ENCODE measurements at places on chromosomes 16 and 17.

- no peak for DNase-seq
Measured at GRCh38 chr17:46929413-46929812, 6.5 kb downstream of the GOSR2 start.

- no peak for DNase-seq
Measured at GRCh38 chr16:49726155-49726554, 129.8 kb downstream of the ZNF423 start.

GRCh38 chr17:28177351-28177750, 134.9 kb downstream of the NLK start:
- no peak for DNase-seq

DNA sequence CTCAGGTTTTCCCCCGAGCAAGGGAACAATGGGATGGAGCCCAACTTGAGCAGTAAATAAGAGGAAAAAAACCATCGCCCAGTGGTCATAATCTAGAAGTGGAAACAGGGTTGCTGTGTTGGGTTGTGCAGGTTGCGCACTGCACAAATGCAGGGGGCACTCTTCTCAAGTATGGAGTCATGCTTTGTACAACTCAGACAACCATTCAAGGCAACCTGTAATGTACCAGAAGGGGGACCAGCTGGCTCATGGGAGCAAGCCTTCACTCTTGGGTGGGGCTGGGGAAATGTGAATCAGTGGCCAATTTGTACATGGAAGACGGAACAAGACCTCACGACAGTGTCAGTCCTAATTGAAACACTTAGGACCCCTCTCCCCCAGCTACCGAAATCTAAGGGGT, 23.9 kb upstream of the LITAF start:
- DNase-seq, result no peak

GRCh38 chr16:57916735-57917438, 54.0 kb downstream of the CNGB1 start:
- no peak for DNase-seq

DNA sequence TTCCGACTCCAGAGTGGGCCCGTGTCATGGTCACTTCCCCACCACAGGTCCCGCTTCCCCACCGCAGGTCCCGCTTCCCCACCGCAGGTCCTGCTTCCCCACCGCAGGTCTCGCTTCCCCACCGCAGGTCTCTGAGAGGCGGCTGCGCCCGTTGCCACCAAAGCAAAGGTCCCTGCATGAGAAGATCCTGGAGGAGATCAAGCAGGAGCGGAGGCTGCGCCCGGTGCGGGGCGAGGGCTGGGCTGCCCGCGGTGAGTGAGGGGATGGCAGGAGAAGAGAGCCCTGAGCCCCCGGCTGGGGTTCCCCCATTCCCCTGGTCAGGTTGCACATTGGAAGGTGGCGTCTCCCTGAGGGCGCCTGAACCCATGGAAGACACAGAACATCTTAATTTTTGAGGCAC, 17.4 kb upstream of the TCF25 start:
- DNase-seq, result no peak

- no peak for DNase-seq
Measured at GRCh38 chr17:65823713-65824112, 262.3 kb upstream of the AXIN2 start.

DNA sequence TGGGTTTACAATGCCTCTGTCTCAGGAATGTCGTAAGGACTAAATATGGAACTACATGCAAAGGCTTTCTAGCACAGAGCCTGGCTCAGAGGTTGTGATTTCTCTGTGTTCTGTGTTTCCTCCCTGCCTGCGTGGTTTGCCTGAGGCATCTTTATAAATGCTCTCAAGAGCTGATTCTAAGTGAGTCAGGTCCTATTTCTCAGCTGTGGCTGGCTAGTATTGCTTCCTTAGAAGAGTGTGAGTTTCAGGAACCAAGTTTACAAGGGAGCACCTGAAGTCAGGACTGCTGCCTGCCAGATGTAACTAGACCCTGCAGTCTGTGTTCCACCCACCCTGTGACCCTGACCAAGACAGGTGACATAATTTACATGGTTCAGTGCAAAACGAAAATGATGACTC, 8.0 kb upstream of the CCL1 start:
- DNase-seq, result no peak

GRCh38 chr17:50326831-50327364, 19.0 kb upstream of the XYLT2 start:
- DNase-seq, result no peak

GRCh38 chr16:19688396-19689024, 29.5 kb downstream of the KNOP1 start:
- DNase-seq, result no peak

DNA sequence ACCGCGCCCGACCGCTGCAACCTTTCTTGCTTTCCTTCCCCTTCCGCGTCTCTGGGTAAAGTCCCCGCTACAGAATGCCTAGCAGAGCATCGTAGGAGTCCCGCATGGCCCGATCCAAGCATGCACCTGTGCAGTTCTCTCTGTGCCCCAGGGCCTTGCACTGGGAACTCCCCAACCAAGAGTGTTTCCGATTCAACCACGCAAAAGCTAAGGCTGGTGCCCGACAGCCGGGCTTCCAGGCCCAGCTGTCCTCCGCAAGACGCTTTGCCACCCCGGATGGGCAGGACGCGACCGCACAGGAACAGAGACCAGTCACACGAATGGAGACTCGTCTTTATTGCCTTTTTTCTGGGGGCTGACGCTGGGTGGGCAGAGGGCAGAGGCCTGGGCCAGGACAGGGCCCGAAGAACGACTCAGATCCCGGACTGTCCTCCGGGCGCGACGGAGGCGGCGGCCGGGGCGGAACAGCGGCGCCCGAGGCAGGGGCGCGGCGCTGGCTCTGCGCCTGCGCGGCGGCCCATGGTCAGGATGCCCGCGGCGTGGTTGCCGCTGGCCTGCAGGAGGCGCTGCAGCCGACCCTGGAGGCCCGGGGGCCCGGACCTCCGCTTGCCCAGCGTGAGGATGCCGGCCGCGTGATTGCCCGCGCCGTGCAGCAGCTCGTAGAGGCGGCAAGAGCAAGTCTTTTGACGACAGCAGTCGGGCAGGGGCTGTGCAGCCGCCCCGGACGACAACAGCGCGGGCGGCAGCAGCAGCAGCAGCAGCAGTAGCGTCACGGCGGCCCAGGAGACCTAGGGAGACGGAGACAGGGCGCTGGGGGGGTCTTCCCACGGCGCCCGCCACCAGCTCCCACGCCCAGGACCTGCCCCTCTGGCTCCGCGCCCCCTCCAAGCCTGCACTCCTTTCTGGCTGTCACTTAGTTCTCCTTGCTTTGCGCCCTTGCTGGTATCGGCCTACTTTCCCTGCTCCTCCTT, 1.2 kb downstream of the HCRT start:
- DNase-seq, result peak; percentile 45

GRCh38 chr17:48522031-48522653, 8.7 kb downstream of the HOXB1 start:
- no peak for DNase-seq

DNA sequence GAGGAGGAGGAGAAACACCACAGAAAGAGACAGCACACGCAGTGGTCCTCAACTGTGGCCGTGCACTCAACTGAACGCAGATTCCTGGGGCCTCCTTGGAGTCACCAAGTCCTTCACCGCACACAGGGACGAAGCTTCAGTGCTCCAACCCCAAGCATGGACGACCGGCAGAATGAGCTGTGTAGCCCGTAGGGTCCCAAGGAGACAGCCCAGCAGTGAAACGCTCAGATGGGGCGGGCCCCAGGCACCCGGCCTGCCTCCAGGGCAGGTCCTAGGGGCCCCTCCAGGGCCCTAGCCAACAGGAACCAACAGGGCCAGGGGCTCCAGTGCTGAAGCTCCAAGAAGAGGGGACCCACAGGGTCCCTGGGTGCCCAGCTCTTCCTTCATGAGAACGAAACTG, 13.2 kb downstream of the RAB40B start:
- no peak for DNase-seq

DNA sequence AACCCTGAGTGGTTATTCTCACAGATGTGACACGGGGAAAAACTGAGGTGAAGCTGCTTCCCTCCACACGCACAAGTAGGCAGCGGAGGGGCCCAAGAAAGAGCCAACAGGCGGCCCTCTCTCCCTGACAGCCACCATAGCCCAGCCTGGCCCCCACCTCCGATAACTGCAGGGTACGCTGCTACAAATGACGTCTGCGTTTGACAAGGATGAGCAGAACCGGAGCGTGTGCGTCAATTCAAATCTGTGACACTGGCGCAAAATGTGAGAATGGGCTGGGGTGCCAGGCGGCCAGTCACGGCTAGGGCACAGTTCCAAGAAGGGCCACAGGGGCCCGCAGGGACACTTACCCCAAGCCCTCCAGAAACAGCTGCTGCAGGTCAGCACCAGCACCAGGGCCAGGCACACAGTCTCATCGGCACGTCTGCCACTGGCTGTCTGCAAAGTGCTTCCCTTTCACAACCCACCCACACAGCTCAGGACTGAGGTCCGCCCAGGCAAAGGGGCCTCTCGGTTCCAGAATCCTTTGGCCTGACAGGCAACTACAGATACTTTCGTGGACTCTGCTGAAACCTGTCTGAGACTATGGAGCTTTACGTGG, 14.4 kb downstream of the AXIN1 start:
- no peak for DNase-seq

DNA sequence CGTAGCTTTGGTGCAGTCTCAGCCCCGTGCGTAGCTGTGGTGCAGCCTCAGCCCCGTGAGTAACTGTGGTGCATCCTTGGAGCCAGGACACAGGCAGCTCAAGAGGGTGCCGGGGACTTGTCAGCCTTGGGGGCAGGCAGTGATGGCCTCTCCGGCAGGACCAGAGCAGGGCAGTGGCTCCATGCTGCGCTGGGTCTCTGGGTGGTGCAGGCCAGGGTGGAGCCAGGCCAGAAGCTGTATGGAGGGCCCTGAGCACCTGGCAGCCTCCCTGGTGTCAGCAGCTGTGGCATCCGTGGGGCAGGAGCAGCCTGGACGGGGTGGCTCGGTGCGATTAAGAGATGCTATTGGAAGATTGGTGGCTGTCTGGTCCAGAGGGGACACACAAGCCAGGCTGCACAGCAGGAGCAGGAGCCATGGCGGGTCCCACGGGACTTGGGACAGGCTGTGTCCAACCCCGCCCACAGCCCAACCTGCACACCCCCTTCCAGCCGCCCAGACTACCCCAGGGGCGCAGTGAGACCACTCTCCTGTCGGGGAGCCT, 28.3 kb upstream of the CDH15 start:
- DNase-seq, result no peak

GRCh38 chr17:5619088-5619740, 34.9 kb upstream of the NLRP1 start:
- no peak for DNase-seq

DNA sequence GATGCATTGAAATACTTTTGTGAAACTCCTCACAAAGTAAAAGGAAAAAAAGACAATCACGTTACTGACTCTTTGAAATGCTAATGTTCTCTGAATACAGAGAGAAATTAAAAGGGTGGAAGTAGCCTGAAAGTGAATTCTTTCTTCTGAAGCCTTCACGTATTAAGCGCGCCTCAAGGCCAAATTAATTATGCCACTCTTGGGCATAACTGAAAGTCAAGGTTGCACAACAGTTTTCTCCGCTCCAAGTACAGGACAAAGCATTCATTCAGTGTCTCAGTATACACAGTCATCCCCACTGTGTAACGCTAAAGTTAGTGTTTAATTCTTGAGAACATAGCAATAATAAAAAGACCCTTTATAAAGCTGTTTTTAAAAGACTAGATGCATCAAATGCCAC, 21.5 kb downstream of the PARN start:
- DNase-seq, result no peak

GRCh38 chr16:5016967-5017677, 16.6 kb downstream of the NAGPA start:
- DNase-seq, result no peak

GRCh38 chr16:66406534-66407221, 20.4 kb upstream of the BEAN1 start:
- peak; percentile 75 for DNase-seq

DNA sequence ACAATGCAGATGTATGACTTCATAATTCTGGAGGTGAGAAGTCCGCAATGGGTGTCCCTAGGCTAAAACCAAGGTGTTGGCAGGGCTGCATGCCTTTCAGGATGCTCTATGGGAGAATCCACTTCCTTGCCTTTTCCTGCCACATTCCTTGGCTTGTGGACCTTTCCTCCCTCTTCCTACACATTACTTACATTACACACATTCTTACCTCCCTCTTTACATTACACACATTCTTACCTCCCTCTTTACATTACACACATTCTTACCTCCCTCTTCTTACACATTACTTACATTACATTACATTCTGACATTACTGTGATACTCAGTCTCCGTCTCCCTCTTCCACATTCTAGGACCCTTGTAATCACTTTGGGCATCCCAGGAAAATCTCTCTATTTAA, 14.2 kb upstream of the CDH5 start:
- no peak for DNase-seq

All from bone marrow (tissue), 2 donors.